ENCODE measurements at places on chromosomes 4 and X.

DNA sequence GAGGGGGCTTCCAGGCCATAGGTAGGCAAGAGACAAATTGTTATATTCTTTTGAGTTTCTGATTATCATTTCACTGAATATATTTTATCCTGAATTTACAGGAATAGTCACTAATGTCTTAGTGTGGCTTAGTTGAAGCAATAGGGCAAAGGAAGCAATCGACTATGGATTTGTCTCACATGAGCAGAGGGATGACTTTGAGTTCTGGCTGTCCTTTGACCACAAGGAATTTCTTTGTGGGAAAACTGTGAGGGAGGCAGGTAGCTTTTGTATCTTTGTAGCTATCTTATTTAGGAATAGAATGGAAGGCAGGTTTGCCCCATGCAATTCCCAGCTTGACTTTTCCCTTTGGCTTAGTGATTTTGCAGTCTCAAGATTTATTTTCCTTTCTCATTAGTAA lies 207.3 kb upstream of the ANXA10 start:
- no peak for DNase-seq
- no peaks in the 10 kb centered on the region for H3K27me3 ChIP-seq
- no peak overlapping the region for H3K4me3 ChIP-seq
- H3K36me3 ChIP-seq, result no peaks in the 10 kb centered on the region
- H3K4me1 ChIP-seq, result no peaks in the 10 kb centered on the region
- no peak overlapping the region for H3K27ac ChIP-seq

DNA sequence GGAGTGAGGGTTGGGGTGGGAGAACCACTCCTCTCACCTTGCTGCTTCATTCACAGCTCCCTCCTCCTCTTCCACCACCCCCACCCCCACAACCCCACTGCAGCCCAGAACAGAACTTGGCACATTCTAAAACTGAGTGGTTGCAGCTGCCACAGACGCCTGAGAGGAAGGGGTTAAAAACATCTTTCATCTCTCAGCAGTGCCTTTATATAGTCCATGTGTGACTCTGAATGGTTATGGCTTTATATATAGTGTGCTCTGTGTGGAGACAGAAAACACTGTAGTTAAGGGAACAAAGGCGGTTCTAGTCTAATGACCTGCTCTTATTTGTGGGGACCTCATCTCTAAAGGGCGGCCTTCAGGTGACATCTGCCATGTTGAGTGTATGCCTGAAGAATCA lies 144.8 kb downstream of the BCOR start:
- no peak for DNase-seq
- no peak overlapping the region for H3K4me3 ChIP-seq
- H3K36me3 ChIP-seq, result no peaks in the 10 kb centered on the region
- H3K27me3 ChIP-seq, result no peaks in the 10 kb centered on the region

GRCh38 chrX:154991476-154991875 lies 31.0 kb downstream of the F8 start:
- peak overlapping the region; percentile 52 for H3K27ac ChIP-seq
- peaks cover 23% of the 10 kb centered on the region for H3K4me1 ChIP-seq
- no peaks in the 10 kb centered on the region for H3K27me3 ChIP-seq
- H3K4me3 ChIP-seq, result peak overlapping the region; percentile 51

DNA sequence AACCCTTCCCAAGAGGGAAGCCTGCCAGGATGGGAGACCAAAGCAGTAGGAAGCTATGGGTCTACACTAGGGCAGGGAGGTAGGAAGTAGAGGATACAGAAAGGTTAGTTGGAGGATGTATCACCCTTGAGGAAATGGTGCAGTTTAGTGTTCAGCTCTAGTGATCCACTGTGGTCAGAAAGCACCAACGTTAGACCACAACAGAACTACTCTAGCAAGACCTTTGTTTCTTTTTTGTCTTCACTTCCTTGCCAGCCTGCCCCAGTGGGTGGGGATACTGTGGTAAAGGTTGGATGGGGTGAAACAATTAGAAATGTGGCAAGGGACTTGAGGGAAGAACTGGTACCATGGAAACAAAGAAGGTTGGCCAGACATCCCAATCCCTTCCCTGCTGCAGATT lies 83.3 kb downstream of the DDIT4L start:
- peak; percentile 36 for DNase-seq
- no peak overlapping the region for H3K4me3 ChIP-seq
- peaks cover 39% of the 10 kb centered on the region for H3K4me1 ChIP-seq
- H3K27ac ChIP-seq, result peak overlapping the region; percentile 25
- H3K36me3 ChIP-seq, result no peaks in the 10 kb centered on the region

- H3K4me3 ChIP-seq, result peak overlapping the region; percentile 51
- H3K27ac ChIP-seq, result no peak overlapping the region
- peaks cover 12% of the 10 kb centered on the region for H3K4me1 ChIP-seq
- DNase-seq, result peak; percentile 22
Observed at GRCh38 chr4:4387531-4388310, 819 bp downstream of the NSG1 start.

DNA sequence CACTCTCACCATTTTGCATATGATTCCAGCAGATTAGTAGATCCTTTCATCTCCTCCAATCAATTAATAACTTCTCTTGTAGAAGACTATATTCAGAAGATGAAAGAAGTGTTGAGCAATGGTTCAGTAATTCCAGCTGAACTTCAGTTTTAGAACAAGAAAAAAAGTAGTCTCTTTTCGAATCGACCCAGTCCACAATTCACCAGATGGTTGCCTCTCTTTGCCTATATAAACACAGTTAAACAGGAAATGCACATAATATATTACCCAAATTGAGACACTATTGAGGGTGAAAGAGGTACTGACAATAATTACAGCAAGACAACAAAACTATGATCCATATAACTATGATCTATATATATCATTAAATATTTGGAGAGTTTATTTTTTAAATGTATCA lies 16.8 kb upstream of the FAM241A start:
- peaks cover 7% of the 10 kb centered on the region for H3K27me3 ChIP-seq
- DNase-seq, result no peak
- no peaks in the 10 kb centered on the region for H3K36me3 ChIP-seq
- peaks cover 8% of the 10 kb centered on the region for H3K4me1 ChIP-seq
- no peak overlapping the region for H3K4me3 ChIP-seq

DNA sequence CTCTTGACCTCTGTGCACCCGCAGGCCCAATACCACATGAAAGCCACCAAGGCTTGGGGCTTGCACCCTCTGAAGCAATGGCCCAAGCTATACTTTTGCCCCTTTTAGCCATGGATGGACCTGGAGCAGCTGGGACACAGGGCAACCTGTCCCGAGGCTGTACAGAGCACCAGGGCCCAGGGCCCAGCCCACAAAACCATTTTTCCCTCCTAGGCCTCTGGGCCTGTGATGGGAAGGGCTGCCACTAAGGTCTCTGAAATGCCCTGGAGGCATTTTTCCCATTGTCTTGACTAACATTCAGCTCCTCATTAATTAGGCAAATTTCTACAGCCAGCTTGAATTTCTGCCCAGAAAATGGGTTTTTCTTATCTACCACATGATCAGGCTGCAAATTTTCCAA lies 79.9 kb upstream of the GABRA3 start:
- H3K27ac ChIP-seq, result no peak overlapping the region
- H3K36me3 ChIP-seq, result no peaks in the 10 kb centered on the region
- no peak for DNase-seq
- no peaks in the 10 kb centered on the region for H3K4me1 ChIP-seq

DNA sequence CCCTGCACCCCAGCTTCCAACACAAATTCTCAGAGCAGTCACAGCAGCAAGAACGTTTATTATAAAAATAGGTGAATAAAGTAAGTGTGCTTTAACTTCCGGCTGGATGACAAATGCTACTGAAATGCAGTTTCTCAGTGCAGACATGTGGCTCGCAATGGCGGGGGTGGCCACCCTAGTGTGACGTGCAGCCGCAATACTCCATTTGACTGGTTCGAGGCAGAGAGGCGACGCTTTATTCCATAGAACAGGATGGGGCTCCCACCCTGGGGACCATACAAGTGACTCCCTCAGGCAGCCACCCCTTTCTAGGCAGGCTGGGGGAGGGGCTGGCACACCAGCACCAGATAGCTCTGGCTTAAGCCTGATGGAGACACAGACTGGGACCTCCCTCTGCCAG lies 14.5 kb downstream of the TNIP2 start:
- H3K27me3 ChIP-seq, result no peaks in the 10 kb centered on the region
- DNase-seq, result no peak
- H3K27ac ChIP-seq, result no peak overlapping the region
- H3K36me3 ChIP-seq, result peaks cover 37% of the 10 kb centered on the region

- H3K4me3 ChIP-seq, result no peak overlapping the region
- no peaks in the 10 kb centered on the region for H3K4me1 ChIP-seq
- no peaks in the 10 kb centered on the region for H3K36me3 ChIP-seq
- no peak for DNase-seq
- H3K27me3 ChIP-seq, result no peaks in the 10 kb centered on the region
Observed at GRCh38 chr4:156186111-156186510, 232.4 kb upstream of the CTSO start.

DNA sequence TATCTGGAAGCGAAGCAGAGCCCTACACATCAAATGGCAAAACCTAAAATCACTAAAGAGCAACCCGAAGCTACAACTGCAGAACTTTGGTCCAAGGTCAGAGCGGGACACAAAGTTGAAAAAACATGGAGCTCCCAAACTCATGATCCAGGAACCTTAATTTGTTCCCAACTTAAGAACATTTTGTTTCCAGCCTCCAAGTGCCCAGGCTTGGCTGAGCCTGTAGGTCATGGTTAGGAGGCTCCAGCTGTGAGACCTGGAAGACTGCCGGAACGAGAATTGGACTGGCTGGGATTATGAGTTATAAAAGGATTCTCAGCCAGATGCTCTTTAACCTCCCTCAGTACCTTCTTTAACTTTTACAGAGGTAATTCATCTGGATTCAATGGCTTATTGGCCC lies 349.1 kb upstream of the DDX53 start:
- no peak overlapping the region for H3K27ac ChIP-seq
- no peak for DNase-seq
- no peak overlapping the region for H3K4me3 ChIP-seq
- no peaks in the 10 kb centered on the region for H3K36me3 ChIP-seq
